Cardiac septum (tissue), 1 donor: ENCODE measurements at places on chromosomes 6 and 20. TPM values are rescaled to one million over a fixed set of nuclear protein-coding genes. Genes with fewer than 3 reads are reported as not detected.

Gene MOXD1
- 1.6 TPM for total RNA-seq

Gene PNLDC1
- total RNA-seq, result not detected

DNA sequence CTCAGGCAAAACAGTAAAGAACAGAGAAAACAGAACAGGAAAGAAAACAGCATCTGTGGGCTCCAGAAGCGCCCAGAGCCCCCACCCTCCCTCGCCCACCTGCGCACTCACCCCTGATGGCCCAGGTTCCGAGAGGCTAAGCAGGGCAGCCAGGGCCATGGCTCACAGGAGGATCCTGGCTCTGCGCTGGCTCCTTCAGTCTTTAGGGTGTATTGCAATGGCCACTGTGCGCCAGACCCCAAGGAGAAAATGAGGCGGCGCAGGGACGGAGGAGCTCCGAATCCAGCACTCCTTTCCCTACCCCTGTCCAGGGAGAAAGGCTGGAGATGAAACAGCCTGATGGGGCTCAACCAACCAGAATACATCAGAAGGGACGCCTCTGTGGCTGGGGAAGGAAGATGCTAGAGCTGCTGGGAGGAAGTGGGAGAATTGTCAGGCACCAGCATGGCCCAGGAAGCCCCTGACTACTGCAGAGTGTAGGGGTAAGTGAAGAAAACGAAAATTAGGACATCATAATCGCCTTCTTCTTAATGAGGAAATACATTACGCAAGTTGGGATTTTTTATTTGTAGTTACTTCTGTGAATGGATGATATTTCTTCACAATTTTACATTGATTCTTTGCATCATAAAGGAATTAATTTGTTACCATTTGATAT, 49.0 kb downstream of the COL11A2 start:
- DNase-seq, result no peak

- DNase-seq, result no peak
Observed at GRCh38 chr6:82525775-82526495, 162.3 kb downstream of the TPBG start.

Gene COL21A1
- 87.3 TPM for total RNA-seq

DNA sequence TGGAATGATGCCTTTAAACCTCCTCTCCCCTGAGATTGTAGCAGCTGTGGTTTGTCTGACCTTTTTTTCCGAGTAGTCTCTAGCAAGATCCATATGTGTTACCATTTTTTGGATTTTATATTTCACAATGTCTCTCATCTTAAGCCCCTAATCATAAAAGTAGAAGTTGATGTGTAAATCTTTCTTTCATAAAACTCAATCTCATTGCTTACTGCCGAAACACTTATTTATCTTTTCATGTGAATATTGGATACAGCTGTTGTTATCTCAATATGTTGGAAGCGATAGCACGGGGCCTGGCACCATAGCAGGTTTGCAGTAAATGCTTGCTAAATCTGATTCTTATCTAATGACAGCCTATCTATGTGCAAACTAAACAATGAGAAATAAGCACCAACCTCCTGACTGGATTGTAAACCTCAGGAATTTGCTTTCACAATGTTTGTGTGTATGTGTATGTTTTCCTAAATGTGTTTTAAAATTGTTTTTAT, 14.2 kb downstream of the SMPDL3A start:
- DNase-seq, result no peak

DNA sequence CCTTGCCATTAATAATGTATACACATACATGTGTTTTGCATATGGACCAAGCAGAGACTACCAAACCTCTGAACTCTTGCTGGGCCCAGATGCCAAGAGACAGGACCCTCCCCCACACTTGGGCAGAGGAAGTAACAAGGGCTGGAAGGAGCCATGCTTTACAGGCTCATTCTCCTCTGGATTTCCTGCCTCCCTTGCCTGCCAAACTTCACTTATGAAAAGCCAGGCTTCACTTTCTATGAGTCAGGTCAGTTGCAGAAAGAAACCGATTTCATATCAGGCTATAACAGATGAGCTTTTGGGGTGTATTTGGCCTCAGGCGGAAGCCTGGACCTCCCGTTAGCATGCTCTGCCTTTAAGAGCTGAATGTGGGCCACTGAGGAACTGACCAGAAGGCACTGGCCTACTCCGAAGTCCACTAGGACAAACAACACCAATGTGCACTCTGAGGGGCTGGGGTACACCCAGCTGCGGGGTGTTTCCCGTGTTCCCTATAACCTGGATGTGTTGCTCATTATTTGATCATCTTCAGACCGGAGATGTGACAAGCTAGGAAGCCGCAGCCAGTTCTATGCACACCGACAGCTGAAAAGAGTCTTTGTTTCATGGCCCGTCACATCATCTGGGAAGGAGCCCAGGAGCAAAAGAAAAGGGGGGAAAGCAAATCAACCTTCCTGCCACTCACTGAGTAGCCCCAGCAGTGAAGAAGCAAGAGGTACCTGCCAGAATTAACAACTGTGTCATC, 28.5 kb downstream of the HAO1 start:
- DNase-seq, result no peak

- DNase-seq, result no peak
Observed at GRCh38 chr6:167094820-167095637, 27.9 kb upstream of the CCR6 start.

Gene LY6G6D
- not detected for total RNA-seq

DNA sequence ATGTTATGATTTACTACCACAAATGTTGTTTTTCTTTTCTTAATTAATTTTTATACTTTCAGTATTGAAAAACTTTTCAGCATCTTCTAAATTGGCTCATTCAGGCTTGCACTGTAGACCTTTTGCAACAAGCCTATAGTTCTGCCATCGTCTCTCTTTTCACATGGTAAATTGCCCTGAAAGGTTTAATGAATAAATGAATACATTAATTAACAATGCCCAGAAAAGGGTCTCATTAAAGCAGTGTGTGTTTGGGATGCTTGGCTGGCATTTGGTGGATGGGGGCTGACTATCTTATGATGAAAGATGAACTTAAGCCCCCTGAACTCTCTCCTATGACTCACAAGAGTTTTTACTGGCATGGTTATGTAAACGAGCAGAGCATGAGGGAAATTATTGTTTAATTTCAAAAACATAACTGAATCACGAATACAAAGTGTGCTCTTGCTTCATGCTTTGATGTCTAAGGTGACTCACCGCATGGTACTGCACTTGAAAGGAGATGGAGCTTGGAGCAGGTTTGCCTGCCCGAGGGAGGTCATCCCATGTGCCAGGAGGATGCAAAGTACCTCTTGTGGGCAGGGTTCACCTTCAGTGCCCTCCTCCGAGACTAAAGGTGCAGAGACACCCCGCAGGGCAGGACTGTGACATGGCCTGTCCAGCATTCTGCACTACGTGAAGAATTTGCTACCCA, 13.8 kb upstream of the PCK1 start:
- DNase-seq, result no peak

DNA sequence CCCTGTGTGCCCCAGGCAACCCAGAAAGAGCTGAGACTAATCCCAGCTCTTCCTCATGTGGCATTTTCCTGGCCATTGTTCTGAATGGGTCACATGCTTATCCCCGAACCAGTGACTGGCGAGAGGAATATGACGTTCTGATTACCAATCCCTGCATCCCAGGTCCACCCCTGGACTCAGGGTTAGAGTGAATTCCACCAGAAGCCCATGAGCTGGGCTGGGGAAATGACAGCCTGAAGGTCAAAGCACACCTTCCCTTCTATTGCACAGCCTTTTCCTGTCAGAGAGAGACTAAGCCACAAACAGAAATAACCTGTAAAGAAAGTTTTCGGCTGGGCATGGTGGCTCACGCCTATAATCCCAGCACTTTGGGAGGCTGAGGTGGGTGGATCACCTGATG, 70.9 kb downstream of the ZNF217 start:
- no peak for DNase-seq

GRCh38 chr20:8394308-8394945, 262.4 kb downstream of the PLCB1 start:
- no peak for DNase-seq

GRCh38 chr6:130991422-130992137, 71.5 kb downstream of the EPB41L2 start:
- DNase-seq, result no peak

Gene TMEM170B
- 4.2 TPM for total RNA-seq

GRCh38 chr6:48658915-48659314, 547.9 kb upstream of the PTCHD4 start:
- DNase-seq, result no peak

DNA sequence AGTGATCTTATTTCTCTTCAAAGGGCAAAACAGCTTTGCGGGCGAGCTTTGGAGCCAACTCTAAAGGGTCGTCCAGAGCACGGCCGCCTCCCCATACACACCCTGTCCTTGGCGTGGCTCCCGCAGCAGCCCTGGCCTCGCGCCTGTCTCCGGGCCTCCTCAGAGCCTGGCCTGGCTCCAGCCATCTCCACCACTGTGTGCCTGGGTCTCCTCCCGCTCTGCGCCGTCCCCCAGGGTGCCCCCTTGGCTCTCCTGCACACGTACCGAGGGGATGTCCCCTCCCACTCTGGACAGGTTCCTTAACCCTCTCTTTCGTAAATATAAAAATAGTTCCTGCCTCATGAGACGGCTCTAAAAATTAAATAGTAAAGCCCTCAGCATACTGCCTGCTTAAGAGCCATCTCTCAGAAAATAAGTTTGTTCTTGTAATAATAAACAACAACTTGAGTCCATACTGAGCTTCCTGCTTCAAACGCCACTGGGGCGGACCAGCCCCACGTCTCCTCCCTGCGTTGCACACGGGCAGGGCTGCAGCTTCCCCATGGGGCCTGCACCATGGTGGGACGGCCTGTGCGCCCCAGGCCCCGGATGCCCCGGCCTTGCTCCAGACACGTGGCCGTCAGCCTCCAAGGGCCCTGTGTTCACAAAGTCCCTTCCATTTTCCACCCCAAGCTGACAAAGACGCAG, 226.2 kb downstream of the TTLL2 start:
- peak; percentile 91 for DNase-seq

DNA sequence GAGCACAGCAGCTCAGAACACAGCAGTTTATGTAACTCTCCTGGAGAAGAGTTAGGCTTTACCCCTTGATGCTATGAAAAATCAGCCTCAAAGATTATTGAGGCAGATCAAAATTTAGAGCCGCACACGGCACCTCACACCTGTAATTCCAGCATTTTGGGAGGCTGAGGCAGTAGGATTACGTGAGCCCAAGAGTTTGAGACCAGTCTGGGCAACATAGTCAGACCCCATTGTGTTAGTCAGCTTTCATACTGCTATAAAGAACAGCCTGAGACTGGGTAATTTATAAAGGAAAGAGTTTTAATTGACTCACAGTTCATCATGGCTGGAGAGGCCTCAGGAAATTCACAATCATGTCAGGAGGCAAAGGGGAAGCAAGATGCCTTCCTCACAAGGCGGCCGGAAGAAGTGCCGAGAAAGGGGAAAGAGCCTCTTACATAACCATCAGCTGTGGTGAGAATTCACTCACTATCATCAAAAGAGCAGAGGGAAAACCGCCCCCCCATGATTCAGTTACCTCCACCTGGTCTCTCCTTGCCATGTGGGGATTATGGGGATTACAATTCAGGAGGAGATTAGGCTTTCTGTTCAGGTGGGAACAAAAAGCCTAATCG, 87.7 kb downstream of the SGK1 start:
- DNase-seq, result peak; percentile 85

- no peak for DNase-seq
Observed at GRCh38 chr6:41647061-41647511, 8.8 kb downstream of the MDFI start.

- no peak for DNase-seq
Observed at GRCh38 chr20:37528446-37529213, 954 bp upstream of the BLCAP start.
